ENCODE measurements at places on chromosomes 5 and 9.

DNA sequence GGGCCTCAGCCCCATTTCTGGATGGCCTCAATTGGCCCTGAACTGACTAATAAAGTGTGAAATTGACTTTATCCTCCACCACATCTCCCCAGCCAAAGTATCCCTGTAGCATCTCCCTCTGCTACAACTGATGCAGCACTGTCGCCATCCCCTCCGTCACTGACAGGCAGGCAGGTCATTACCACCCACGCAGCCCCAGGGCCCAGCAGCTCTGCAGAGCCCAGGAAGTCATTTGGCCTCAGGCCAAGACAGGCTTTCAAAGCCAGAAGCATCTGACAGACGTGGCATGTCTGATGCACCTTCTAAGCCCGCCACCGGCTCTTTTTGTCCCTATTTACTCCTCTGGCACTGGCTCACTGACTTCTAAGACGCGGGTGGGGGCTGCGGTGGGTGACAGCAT is 65.3 kb downstream of the ARHGEF37 start:
- DNase-seq, result no peak

DNA sequence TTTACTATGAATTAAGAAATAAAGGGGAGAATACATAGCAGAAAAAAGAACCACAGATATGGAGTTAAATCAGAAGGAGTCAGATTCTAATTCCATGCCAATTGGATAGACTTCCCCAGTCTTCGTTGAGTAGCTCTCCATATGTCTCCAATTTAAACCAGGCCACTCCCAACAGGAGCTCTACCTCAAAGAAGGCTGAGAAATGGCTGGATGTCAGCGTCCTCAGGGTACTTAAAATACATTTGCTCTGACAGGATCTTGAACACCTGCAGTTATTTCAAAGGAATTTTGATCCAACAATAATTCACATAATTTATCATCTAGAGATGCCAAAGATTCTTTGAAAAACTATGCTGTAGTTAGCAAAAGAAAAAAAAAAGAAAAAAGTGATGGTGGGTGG is 133.9 kb upstream of the FBN2 start:
- no peak for DNase-seq

DNA sequence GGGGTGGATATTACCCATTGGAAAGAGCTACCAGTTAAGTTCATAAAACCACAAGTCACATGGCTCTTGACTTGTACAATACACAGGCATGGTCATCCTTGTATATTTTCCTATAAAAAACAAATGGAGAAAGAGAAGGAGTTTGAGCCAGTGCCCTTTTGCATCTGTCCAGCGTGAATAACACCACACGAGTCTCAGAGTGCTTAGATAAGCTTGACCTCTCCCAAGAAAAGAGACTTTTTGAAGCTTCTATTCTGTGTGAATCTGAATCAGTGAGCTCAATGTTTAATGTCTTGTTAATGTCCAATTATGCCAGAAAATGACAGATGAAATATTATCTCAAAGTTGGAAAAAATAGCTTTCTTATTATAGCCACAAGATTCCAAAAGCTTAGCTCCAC is 30.9 kb upstream of the LPAR1 start:
- DNase-seq, result no peak

- DNase-seq, result no peak
These were observed 105.9 kb upstream of the CDKN2B start for GRCh38 chr9:22114956-22115355.

DNA sequence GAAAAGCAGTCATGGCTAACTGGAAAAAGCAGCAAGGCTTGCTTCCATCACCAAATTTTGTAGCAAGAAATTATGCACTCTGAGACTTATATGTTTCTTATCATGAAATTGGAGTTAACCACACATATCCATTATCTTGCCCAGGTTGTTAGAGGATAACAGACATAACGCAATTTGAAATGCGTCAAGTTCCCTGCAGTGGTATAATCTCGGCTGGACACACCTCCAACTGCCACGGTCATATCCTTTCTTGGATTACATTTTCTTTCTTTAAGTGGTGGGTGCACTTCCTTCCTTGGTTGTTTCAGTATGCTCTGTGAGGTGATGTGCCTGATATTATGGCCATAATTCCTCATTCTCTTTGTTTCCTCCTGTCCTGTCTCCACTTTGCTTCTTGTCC is 695.0 kb upstream of the DMAC1 start:
- DNase-seq, result no peak

DNA sequence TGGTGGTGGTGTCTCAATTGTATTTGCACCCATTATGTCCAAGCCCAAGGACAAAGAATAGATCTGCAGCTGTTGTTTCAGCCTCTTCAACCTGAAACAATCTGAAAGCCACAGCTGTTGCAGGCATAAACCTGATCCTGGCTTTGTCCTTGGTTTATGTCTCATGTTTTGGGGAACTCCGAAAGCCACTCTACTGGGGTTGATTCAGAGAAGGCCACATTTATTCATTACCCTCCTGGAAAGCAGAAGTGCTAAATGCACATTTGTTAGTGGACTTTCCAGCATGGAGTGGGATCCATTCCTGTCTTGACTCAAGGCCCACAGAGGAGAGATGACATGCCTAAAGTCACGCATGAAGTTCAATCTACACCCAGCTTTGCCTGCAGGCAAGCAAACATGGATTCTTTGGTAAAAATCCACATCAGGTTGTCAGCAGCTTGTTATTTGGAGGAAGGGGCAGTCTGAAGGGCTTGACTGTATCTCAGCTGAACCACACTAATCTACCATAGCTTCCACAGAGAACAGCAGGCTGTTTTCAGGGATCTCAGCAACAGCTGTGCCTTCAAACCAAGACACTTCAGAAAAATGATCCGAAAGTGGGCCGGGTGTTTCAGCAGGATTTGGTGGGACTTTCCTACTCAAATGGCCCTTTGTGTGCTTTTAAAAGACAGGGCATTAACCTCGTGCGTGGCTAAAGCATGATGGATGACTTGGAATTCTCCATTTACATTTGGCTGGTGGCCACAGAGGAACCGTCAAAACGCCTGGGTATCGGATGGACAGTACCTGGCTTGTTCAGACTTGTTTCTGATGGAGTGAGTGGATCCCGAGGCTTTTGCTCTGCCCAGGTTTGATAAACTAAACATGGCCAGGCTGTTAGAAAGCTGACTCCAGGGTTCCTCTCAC is 36.2 kb upstream of the ADAM19 start:
- DNase-seq, result no peak

GRCh38 chr9:113721856-113722255 is 154.3 kb upstream of the ZNF618 start:
- DNase-seq, result no peak

DNA sequence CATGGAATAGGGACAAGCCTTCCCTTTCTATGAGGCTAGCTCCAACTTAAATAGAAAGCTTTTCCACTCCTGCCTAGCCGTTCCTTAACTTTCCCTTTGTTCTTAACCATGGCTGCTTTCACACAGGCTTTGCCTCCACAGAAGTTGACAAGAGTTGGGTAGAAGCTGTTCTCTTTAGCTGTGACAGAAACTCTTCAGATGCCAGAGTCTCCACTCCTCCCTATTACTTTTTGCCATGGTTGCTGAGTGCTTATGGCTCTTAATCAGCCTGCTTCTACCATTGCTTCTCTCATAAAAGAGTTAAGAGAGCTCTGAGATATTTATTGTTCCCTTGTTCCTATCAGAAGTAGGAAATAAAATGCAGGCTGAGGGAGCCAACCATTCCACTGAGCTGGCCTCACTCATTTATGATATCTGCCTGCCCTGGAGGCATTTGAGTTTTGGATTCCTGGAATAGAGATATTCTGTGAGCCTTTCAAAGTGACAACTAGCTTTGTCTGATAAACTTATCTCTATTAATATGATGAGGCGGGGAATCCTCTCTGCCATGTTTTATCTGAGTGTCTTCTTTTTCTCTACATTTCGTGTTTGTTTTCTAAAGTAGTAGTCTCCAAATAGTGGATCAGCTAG is 162.6 kb downstream of the DMAC1 start:
- no peak for DNase-seq

GRCh38 chr9:77495834-77496671 is 152.1 kb downstream of the GNA14 start:
- no peak for DNase-seq

DNA sequence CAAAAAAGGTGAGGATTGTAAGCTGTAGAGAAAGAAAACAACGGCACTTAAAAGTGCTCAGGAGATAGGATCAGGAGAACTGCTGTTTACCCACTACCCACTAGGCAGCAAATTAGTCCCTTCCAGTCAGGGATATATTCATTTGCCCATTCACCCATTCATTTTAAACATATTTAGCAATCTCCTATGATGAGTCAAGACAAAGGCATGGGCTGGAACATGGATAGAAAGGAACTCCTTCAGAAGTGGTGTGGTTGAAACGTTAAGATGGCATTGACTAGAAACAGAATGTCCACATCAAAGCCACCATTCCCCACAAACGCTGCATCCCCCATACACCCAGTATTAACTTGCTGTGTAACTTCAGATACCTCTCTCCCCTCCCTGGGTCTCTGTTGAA is 225.7 kb downstream of the ASTN2 start:
- DNase-seq, result no peak

DNA sequence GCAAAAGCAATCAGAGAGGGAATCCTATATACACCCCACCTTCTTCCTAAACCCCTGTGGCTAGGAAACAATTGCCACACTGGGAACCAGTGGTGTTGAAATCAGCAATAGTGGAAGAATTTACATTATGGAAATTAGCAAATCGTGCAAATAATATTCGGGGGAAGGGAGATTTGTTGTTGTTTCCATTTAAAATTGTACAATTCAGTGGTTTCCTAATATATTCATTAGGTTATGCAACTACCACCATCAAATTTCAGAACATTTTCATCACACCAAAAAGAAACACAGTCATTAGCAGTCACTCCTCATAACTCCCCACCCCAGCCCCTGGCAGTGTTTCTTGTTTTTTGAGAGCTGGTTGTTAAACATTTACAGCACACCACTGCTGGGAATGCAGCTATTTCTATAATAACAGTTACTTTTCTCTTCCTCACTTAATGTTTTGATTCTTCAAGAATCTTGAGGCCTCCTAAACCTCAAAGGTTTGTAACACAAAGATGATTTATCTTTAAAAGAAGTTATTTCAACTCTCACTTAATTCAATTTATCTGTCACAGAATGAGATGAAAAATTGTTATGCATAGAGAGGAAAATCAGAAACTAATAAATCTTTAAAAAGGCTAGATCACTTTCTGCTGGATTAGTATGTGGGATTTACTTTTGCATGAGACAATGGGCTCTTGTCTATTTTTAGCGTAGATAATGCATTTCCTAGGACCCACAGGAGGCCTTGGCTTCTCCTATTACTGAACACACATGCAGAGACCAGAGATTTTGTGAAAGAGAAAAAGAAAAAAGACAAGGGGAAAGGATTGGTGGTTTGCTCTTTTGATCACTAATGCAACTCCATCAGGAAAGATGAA is 91.8 kb upstream of the DAPK1 start:
- DNase-seq, result no peak

DNA sequence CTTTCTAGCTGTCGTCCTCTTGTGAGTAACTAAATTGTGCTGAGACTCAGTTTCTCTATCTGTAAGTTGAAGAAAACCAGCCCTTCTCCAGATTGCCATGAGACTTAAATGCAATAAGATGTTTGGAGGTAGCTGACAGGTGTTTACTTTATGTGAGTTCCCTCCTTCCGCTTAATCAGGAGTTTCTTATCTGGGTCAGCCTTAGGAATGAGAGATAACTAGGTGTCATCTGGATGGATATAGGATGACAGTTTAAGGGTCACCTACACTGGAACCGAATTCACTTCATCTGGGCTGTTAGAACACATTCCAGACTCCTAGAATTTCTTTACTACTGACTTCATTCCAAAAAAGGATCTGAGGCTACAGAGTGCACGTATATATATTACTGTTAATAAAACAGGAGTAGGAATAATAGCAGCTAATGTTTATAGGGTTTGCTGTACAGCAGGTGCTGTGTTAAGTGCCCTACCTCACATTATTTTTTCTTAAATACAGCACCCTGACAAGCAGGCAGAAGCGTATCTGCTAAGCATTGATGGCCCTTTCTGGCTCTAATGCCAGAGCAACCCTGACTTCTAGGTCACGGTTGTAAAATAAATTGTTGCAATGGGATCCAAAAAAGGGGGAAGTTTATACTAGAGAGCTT is 30.0 kb upstream of the CPEB4 start:
- no peak for DNase-seq

GRCh38 chr9:31500422-31500821 is 884.0 kb upstream of the ACO1 start:
- no peak for DNase-seq

- no peak for DNase-seq
These were observed 220.9 kb upstream of the DAP start for GRCh38 chr5:10981932-10982331.

- DNase-seq, result no peak
These were observed 114.1 kb downstream of the BRINP1 start for GRCh38 chr9:119255116-119255515.

DNA sequence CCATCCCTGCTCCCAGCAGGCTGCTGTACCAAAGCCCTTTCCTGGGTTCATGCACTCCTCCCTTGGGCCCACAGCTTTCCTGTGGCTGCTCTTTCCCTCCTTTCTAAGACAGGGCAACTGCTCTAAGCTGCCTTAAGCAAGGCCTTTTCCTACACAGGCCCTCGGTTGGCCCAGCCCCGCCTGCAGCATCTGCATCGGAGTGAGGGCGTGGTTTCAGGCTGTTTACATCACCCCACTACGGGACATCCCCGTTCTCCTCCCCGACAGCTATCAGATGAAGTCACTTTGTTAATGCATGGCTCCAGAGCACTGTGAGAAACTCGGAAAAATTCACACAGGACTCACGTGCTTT is 3.4 kb downstream of the DPH7 start:
- no peak for DNase-seq

DNA sequence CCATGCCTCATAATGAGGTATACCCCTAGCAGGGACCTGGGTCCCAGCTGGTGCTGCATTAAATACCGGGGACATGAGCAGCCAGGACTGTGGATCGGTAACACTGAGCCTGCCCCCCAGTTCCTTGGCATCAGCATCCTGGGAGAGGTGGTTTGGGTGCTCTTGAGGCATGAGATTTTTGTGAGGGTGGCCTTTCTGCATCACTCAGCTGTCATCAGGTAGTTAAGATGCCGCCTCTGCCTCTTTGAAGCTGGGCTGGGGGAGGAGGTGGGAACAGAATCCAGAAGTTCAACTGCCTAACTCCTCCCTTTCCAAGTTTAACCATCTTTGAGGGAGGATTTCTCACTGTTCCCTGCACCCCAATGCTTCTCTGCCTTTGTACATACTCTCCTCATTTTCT is 112.7 kb downstream of the PDZD2 start:
- no peak for DNase-seq

DNA sequence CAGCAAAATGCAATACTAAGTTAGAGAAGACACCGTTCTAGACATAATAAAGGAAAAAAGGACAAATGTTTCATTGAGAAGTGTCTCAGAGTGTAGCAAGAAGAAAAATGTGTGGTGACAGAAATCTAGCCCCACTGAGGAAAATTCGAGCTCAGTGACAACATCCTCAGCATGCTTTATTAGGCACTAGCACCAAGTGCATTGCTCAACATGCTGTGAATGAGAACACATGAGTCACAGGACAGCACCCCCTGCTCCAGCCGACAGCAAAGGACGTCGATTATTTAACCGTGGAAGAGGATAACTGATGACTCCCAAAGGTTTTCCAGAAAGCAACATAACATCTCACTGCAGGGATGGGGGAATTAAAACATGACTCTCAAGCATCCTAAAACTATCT is 182.7 kb downstream of the GNAQ start:
- DNase-seq, result no peak

GRCh38 chr9:112774006-112774996 is 23.7 kb downstream of the SNX30 start:
- DNase-seq, result no peak

Data from D721Med (cell line).